A549 treated with RU486 at 1 μM for 4 hours (cell line): ENCODE measurements at places on chromosomes 6 and 20. TPM values are rescaled to one million over a fixed set of nuclear protein-coding genes. Genes with fewer than 3 reads are reported as not detected.

The BTN1A1 gene
- not detected in 5 replicates for total RNA-seq

The TRPC4AP gene
- total RNA-seq, result 48.3 to 58.1 TPM (median 54.8 TPM) in 5 replicates

The TEAD3 gene
- total RNA-seq, result 4.4 to 6.6 TPM (median 5.7 TPM) in 5 replicates

The GPX5 gene
- not detected in 5 replicates for total RNA-seq

The NKX2-4 gene
- 0.06 TPM in 1 of 5 replicates, not detected in the others for total RNA-seq

The HSPA12B gene
- 0.29 to 0.43 TPM (median 0.34 TPM) in 5 replicates for total RNA-seq

The NNAT gene
- total RNA-seq, result not detected in 5 replicates

The NCOA5 gene
- total RNA-seq, result 20.4 to 25.6 TPM (median 22.5 TPM) in 5 replicates

The ISM1 gene
- 0.16 to 0.56 TPM (median 0.37 TPM) in 5 replicates for total RNA-seq

The TBX18 gene
- total RNA-seq, result 12.7 to 21.0 TPM (median 15.1 TPM) in 5 replicates

The SALL4 gene
- total RNA-seq, result 1.3 to 1.8 TPM (median 1.4 TPM) in 5 replicates

The C6orf58 gene
- total RNA-seq, result 0.13 to 0.33 TPM (median 0.13 TPM) in 3 of 5 replicates, not detected in the others

The ARMC12 gene
- total RNA-seq, result 0.15 to 0.46 TPM (median 0.27 TPM) in 4 of 5 replicates, not detected in the other
